ENCODE measurements at places on chromosomes 4 and X.

GRCh38 chrX:56233100-56233499, 944 bp downstream of the KLF8 start:
- DNase-seq = no peak

DNA sequence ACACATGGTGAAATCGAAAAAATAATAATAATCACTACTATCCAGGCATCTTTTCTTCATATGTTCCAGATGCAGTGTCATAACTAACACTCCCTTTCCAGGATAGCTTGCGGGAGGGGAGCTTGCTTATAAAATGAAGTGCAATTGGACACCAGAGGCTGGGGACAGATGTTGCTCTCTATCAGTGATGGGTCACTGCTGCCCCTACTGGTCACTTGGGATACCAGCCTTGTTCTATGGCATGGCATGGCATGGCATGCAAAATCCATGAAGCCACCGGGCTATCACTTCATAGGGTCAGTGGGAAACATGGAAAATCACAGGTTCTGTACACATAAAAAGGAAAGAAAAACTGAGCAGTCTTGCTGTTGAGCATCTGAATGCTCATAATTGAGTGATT, 168.1 kb downstream of the GLRA2 start:
- peak; percentile 16 for DNase-seq

- DNase-seq = no peak
Measured at GRCh38 chrX:17563076-17563475, 174.2 kb upstream of the SCML1 start.

DNA sequence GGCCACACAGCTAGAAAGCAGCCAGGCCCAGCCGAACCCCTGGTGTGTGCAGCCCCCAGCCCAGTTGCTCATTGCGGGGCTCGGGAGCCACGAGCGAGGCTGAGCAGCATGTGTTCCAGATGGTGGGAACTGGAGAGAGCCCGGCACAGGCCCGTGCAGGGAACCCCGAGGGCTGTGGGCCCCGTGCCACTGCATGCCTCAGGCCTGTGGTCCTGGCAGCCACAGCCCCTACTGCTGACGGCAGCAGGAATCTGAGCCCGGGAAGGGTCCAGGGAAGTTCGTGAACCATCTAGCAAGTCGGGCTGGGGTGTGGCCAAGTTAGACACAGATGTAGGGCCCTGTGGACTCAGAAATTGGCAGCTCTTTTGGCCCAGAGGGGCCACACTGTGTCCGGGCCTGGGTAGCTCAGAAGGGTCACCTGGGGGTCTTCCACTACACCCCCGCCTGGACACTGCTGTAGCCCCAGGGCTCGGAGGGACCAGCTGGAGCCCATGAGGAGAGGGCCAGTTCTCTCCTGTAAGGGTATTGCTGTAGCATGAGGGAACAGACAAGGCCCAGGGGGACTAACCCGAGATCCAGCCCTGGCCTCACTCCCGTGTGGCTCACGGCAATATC, 12.1 kb downstream of the HTRA3 start:
- no peak for DNase-seq

GRCh38 chr4:25001509-25001908, 29.2 kb downstream of the LGI2 start:
- DNase-seq = no peak

GRCh38 chrX:3348191-3348590, 1.7 kb upstream of the MXRA5 start:
- no peak for DNase-seq

DNA sequence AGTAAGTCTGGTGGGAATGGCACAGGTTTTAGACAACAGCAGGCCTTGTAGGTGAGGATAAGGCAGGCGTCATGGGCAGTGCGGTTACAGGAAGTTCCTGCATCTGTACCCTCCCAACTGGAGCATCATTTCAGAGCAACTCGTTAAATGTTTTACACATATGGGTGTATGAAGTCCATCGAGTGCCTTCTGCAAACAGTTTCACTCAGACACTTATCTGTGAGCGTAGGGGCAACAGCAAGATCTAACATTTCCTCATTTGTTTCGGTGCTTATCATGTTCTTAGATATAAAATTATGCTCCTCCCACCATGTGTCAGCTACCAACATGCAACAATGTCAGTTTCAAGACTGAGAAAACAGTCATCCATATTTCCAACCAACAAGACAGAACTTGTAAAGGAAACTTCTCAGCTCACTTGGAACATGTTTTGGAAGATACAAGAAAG, 69.9 kb downstream of the ELOVL6 start:
- DNase-seq = no peak

GRCh38 chr4:94957030-94957429, 199.3 kb downstream of the BMPR1B start:
- DNase-seq = no peak

GRCh38 chrX:38041237-38041636, 34.9 kb downstream of the SYTL5 start:
- no peak for DNase-seq

DNA sequence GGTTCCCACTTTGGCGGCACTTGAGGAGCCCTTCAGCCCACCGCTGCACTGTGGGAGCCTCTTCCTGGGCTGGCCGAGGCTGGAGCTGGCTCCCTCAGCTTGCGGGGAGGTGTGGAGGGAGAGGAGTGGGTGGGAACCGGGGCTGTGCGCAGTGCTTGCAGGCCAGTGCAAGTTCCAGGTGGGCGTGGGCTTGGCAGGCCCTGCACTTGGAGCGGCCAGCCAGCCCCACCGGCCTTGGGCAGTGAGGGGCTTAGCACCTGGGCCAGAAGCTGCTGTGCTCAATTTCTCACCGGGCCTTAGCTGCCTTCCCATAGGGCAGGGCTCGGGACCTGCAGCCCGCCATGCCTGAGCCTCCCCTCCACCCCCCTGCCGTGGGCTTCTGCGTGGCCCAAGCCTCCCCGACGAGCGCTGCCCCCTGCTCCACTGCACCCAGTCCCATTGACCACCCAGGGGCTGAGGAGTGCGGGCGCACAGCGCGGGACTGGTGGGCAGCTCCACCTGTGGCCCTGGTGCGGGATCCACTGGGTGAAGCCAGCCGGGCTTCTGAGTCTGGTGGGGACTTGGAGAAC, 474.3 kb downstream of the MID1IP1 start:
- DNase-seq = no peak

DNA sequence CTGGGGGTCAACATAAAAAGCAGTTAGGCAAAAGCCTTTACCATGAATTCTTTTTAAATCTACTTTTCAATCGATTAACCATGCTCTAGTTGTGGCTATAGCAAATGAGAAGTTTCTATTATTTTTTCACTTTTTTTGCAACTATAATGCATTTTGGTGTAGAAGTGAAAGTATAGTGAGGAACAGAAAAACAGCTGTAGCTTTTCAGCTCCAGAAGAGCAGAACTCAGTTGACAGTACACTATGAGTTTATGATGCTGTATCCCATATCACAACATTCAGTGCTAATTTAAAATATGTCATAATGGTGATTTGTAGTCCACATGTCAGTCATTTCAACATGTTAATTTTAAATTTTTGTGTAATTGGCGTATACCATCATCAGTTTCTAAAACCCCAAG, 8.7 kb upstream of the MUC7 start:
- DNase-seq = no peak

- no peak for DNase-seq
Measured at GRCh38 chr4:109942292-109942926, 29.7 kb downstream of the EGF start.

GRCh38 chrX:11304829-11305228, 11.6 kb downstream of the AMELX start:
- no peak for DNase-seq

DNA sequence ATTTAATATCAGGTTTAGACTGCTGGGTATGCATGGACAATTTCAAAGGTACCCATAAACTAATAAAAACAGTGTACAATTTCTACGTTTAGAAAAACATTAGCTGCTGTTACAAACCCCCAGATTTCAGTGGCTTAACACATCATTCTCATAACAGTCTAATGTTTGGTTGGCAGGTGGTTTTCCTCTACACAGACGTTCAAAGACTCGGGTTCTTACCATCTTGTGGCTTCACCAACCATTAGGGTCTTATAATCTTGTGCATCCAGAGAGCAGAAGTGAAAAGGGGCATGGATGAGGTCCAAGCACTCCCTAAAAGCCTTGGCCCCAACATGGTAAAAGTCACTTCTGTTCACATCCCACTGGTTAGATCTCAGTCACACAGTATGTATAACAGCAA, 71.6 kb downstream of the SH3RF1 start:
- no peak for DNase-seq

- no peak for DNase-seq
Measured at GRCh38 chr4:127829014-127829413, 46.9 kb downstream of the HSPA4L start.

GRCh38 chr4:95193391-95194224, 355.2 kb downstream of the UNC5C start:
- peak; percentile 77 for DNase-seq

DNA sequence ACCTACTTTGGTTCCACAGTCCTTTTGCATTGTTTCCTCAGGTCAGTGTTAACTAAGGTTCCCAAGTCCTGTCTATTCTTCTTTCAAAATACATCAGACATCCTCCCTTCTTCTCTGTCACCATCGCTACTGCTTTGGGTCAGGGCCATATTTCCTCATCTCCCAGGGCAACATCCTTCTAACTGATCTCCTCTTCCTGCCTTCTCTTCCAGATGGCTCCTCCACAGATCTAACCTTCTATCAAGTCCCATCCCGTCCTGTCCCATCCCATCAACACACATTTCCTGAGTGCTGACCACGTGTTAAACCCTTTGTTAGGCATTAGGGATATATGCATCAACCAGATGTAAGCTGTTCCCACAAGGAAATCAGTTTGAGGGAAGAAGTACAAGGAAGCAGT, 25.9 kb downstream of the PLAC1 start:
- no peak for DNase-seq

DNA sequence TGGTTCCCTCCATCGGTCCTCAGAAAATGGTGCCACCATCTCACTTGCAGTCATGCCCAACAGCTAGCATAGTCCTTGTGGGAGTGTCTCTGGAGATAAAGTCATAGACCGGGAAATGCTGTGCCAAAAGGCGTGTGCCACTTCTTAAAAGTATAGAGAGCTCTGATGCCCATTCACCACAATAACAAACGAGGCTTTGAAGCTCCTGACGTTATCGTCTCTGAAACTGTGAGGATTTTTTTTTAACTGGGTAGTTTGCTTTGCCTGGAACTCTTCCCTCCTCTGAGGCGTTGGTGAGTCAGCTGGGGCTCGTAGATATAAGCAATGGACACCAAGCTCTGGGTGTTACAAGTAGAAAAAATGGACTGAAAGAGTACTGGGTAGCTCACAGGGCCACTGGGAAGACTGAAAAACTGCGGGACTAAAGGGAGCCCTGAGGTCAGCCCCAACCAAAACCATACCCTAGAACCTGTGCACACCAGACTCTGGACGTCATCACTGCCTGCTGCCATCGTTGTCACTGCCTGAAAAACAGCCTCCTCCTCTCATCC, 89.4 kb upstream of the TRIM2 start:
- DNase-seq = no peak

- DNase-seq = no peak
Measured at GRCh38 chrX:154507673-154508383, 8.2 kb downstream of the FAM3A start.

GRCh38 chr4:42306221-42307109, 90.8 kb upstream of the SHISA3 start:
- no peak for DNase-seq

DNA sequence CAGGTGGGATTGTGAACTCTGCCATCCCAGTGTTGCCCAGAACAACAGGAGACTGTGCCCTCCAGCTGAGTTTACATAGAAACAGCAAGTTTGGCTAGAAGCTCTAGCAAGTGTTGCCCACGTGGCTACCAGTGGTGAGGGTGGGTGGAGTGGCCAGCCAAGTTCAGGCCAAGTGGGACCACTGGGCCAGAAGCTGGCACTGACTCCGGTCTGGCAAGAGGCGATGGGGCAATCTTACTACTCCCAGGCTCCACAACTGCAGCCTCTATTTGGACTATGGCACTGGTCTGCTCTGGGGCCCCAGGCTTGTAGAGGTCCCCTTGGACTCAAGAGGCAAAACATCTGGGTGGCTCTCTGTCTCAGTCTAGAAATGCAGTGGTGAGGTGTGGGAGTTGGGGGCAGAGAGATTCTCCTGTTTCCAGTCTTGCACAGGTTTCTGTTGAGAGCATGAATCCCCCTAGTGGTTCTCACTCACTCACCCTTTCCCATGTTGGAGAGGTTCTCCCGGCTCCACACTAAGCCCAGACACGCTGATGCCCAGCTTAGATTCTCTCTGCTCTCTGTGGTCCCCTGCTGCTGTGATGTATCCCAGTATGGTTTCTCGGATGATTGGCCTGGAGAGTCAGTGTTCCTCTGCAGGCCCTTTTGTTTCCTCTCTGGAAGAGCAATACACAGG, 615.3 kb downstream of the PDHA2 start:
- no peak for DNase-seq

DNA sequence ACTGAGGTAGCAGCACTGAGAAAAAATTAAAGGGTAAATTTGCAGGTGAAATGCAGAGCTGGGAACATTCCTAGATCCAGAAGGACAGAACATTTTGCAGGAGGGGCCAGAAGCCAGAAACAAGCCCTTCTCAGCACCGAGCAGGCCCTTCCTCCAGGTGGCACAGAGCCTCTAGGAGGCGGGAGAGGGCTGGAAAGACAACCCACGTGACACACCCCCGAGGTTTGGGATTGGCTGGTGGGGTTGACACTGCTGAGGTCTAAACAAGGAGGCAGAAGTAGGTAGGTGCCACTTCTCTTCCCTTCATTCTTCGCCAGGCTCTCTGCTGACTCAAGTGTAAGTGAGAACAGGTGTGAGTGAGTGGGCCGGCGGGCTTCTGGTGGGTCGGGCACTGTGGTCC, at the start of gene PAGE4:
Gene PAGE4 (plus strand): TSS at position 288 of the 400 bp plus-strand sequence. CDS start 1,126 bp downstream, outside the sequence.
- DNase-seq = no peak

- DNase-seq = no peak
Measured at GRCh38 chrX:21493226-21493830, 119.1 kb downstream of the CNKSR2 start.

GRCh38 chr4:159444678-159445077, 341.8 kb downstream of the RAPGEF2 start:
- no peak for DNase-seq

GRCh38 chrX:79081895-79082512, 62.5 kb upstream of the GPR174 start:
- no peak for DNase-seq

- no peak for DNase-seq
Measured at GRCh38 chr4:146237092-146237491, 22.8 kb downstream of the REELD1 start.

GRCh38 chrX:24335871-24336270, 22.0 kb upstream of the SUPT20HL2 start:
- DNase-seq = no peak

DNA sequence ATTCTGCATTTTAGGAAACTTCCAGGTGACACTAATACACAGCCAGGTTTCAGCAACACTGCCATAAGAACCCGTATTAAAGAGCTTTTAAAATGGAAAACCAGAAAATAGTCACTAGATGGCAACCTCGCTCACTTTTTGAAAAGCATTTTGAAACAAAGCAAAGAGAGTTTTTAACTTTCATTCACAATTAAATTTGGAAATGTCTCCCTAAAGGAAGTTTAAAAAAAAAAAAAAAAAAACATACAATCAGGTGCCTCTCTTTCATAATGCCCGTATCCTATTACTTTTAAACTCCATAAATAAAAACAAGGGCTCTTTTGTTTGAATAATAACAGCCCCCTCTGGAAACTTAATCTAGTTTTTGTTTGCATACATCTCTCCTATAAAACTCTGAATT, 20.3 kb downstream of the MEPE start:
- peak; percentile 13 for DNase-seq

- no peak for DNase-seq
Measured at GRCh38 chr4:137422666-137423065, 109.6 kb downstream of the PCDH18 start.

GRCh38 chr4:94533405-94534223, 81.9 kb downstream of the PDLIM5 start:
- peak; percentile 70 for DNase-seq

Measured in COR-L47 (cell line).